Cortex of kidney (tissue), 1 donor: ENCODE measurements at places on chromosomes 1 and 21.

- no peak for DNase-seq
Measured at GRCh38 chr1:3402258-3403010, 52.0 kb upstream of the ARHGEF16 start.

- DNase-seq = no peak
Measured at GRCh38 chr1:197424380-197424779, 156.3 kb downstream of the CRB1 start.

- DNase-seq = no peak
Measured at GRCh38 chr1:57229076-57229475, 194.8 kb downstream of the DAB1 start.

DNA sequence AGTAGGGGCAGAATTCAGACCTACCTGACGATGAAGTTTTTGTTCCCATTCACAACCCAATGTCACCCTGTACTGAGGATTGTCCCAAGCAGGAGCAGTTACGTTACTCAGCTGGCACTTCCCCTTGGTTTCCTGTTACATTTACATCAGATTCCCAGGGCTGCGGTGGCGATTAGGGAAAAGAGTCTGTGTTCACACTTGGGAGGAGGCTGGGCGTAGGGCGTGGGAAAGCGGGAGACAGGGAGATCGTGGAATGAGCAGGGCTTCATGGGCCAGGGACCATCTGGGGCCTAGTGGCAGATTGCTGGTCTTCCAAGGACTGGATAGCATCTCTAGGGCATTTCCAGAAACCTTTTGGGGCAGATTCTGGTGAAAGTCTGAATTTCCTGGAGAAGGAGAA is 39.0 kb downstream of the TBX19 start:
- no peak for DNase-seq

DNA sequence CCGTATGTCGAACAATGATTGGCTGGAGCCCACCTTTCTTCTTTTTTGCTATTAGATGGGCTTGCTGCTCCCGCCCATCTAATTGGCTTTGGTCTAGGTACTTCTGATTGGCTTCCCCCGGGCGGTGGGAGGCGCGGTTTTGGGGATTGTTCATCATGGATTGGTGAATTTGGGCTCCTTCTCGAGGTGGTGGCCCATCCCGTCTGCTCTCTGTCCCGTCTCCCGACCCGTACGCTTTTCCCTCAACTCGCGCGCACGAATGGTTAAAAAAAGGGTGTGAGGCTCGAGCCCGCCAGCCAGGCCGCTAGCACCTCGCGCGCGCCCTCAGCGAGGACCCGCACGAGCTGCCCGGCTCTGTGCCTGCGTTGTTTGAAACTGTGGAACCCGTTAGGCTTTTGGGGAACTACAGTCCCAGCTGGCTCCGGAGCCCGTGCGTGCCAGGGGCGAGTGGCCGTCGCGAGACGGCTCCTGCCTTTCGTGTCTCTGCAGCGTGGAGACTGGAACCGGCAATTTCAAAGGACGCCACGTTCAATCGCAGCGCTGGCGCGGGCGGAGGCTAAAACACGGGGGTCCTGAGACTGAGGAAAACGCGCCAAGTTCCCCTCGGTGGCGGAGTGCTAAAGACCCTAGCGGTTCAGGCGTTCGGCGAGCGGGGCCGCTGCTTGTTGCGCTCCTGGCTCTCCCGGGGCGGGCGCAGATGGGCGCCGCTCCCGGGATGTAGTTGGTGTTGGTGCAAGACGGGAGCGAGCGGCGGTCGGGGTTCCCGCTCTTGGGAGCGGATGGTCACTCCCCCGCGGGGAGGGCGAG is at the start of gene USP1:
Gene USP1, plus strand, starts transcription at position 584 of the 807 bp plus-strand sequence. CDS start 2,819 bp downstream, outside the sequence.
- DNase-seq = peak; percentile 83

DNA sequence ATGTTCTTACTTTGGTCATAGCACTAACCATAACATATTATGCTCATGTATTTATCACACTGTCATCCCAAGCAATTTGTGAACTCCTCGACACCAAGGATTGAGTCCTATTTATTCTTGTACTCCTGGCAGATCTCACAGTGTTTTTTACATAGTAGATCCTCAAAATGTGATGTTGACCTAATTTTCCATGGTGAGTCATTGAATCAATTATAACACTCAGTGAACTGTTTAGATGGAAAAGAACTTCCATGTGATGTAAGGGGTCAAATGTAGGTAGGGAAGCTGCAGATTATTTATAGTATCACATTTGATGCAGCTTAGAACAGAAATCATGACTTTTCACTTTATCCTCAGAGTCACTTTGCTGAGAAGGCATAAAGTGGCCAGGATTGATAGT is 281.9 kb upstream of the ADAMTS5 start:
- DNase-seq = no peak

DNA sequence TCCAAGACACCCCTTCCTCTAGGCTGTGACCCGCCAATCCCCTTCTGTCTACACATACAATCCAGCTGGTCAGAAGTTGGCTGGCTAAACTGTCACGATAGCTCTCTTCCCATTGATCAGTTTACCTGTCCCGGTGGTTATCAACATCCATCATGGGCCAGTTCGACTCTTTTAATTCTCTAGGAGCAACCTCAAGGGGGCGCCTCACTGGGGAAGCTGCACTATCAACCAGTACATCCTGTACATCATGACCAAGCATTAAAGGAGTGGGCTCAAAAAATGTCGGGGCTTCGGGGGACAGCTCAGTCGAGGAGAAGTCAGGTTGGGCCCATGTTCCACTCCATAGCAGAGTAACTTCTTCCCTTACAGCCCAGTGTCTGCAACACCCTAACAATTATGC is 53.2 kb upstream of the B3GALNT2 start:
- no peak for DNase-seq

- DNase-seq = no peak
Measured at GRCh38 chr1:231913493-231913892, 286.9 kb downstream of the DISC1 start.

DNA sequence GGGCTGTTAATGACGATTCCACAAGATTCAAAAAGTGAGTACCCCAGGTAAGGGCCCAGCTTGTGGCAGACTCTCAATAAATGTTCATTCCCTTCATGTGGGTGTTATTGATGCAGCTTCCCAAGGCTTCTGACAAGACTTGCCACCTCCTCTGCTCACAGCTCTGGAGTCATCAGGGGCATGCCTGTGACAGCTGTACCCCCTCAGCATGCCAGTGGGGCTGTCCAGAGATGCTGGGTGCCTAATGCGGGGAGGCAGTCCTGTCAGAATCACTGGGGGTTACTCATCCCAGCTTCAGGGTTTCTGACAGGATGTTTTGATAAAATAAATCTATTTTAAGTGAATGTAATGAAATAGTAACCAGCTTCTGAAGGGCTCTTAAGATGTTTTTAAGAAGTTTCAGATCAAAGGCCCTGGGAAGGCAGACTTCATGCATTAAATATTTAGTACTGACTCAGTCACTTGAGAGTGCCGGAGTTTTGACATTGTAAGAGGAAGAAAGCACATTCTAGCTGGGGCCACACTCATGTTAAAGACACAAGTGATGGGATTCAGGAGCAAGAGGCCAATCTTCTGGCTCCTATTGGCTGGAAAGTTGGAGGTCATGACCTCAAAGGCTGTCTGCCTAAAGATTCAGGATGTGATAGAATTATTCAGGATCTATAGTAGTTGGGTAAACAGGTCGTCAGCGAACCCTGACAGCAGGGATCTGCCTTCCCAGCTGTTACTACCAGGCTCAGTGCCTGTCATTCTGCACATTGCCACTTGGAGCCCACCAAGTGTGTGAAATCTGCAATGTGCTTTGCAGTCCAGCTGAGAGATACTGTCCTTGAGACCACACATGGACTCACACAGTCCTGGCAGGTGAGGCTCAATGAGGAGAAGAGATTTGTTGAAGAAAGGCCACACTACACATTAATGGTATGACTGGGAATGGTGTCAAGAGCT is 239.6 kb upstream of the BEND5 start:
- DNase-seq = no peak

GRCh38 chr1:150076066-150076465 is 8.5 kb downstream of the VPS45 start:
- no peak for DNase-seq

DNA sequence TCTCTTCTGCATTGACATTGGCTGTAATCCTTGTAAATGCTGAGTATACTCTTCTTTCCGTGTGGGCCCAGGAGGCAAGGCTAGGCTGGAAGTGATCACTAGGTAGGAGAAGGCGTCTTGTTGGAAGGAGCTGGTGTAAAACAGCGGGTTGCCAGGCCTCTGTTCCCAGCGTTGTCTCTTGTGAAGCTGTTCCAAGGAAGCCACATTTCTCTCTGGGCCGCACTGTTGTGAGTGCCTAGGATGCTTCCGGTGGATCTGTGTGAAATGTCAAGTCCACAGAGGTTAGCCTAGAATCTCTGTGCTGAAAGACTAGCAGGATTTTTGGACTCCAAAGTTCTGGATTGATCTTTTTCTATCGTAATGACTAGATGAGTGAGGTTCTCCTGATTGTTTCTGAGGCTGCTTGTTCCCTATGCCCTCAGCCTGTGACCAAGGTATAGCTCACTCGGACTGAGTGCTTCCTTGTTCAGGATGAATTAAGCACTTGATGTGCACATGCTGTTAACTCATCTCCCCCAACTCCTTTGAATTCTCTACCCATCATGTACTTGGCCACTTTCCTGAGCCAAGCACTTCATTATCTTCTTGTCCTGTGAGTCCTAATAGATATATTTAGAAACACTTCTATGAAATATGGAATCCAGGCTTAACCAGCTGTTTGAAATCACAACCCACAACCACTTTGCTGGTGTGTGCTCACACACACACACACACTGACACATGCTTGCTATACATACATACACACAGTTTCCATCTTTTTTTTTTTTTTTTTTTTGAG is 63.3 kb downstream of the PBX1 start:
- no peak for DNase-seq

GRCh38 chr1:55225228-55225627 is 10.1 kb upstream of the USP24 start:
- no peak for DNase-seq

GRCh38 chr1:25197982-25198662 is 34.2 kb downstream of the SYF2 start:
- no peak for DNase-seq

DNA sequence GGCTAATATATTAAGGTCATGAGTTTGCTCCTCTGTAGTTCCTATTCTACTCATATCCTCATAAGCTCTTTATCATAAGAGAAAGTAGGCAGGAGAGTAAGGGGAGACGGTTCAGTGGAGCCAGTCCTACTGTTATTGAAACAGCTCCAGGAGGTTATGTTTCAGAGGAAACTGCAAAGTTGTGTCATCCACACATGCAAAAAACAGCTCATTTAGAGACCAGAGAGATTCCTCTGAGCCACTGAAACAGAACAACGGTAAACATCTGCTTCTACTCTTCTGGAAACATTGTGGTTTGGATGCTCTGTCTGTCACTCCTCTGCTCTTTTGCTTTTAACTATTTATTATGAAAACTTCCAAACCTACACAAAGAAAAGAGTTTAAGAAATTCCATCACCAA is 66.3 kb upstream of the PPP2R5A start:
- DNase-seq = no peak

GRCh38 chr1:20185834-20186782 is at the start of the genes PLA2G2C and UBXN10:
TSS of gene PLA2G2C (minus strand) at chr1:20186518. CDS start at chr1:20177363, 9,155 bp downstream.
TSS of gene UBXN10 (plus strand) at chr1:20186096. CDS start at chr1:20190562, 4,466 bp downstream.
- DNase-seq = no peak

GRCh38 chr1:2134621-2135307 is 59.8 kb downstream of the FAAP20 start:
- DNase-seq = no peak

- no peak for DNase-seq
Measured at GRCh38 chr21:33657124-33657820, 15.0 kb downstream of the ITSN1 start.
